ENCODE measurements at places on chromosomes 3 and 15. TPM values are rescaled to one million over a fixed set of nuclear protein-coding genes. Genes with fewer than 3 reads are reported as not detected.

CLPX gene
- 72.4 TPM for total RNA-seq

UBAP1L gene
- 2.2 TPM for total RNA-seq

STIMATE gene
- total RNA-seq = 32.0 TPM

TIMP4 gene
- total RNA-seq = 97.2 TPM

CTXN2 gene
- total RNA-seq = not detected

DISP2 gene
- not detected for total RNA-seq

ADAMTS7 gene
- 4.6 TPM for total RNA-seq

STAC gene
- total RNA-seq = 5.2 TPM

ITPKA gene
- not detected for total RNA-seq

SLC2A2 gene
- total RNA-seq = not detected

FSTL1 gene
- total RNA-seq = 621 TPM

MASP1 gene
- 1.5 TPM for total RNA-seq
